ENCODE measurements at places on chromosomes 13 and 19.

DNA sequence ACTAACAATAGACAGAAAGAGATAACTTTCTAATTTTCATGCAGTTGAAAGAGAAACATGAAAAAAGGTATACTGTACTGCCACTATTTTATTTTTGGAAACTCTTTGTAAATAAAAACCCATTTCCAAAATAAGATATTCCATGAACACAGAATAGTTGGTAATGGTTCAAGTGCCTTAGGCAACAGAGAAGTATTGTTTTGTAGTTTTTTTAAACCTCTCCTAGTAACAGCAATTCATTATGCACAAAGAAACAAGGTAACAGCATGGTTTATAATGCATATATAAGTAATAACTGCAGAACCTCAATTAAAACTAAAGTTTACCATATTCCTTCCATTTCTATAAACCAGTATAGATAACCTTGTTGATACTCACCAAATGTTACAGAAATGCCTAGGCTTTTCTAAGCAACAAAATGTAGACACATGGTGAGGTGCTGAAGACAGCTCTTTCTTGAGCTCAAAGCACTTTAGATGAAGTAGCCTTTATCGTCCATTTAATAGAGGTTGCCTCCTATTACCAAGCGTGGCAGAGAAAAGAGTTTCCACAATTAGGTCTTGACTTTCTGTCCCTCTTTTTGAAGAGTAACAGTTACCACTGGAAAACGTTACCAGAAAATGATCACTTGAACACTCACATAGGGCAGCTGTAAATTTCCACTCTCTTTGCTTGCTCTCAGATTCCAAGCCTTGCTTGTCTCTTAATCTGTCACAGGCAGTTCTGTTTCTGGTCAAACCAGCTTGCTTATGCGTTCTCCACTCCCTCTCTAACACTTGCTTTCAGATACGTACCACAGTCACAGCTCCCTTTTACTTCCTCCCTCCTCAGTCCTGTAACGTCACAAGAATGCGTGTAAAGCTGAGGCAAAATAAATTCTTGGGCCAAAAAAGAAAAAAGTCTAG, 42.9 kb downstream of the CAB39L start:
- H3K27ac ChIP-seq = peak overlapping the region; percentile 52
- H3K36me3 ChIP-seq = peaks cover 19% of the 10 kb centered on the region
- no peaks in the 10 kb centered on the region for H3K27me3 ChIP-seq
- DNase-seq = peak; percentile 3

DNA sequence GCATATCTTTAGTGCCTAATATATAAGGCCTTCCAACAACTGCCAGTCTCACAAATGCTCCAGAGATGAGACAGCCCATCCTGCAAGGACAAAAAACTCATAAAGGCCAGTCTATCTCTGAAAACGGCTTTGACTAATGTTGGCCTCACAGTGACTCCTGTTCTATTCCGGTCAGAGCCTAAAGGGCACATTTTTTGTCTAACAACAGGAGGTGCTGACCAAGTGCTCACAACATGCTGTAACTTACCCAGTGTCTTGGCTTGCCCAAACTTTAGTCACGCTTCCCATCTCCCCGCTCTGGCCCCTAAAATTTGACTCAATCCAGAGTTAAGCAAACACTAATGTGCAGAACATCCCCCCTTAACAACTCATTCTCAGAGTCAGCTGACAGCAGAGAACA, 1411.2 kb upstream of the MIR17HG start:
- H3K4me3 ChIP-seq = no peak overlapping the region
- no peaks in the 10 kb centered on the region for H3K4me1 ChIP-seq
- H3K27me3 ChIP-seq = no peaks in the 10 kb centered on the region
- H3K27ac ChIP-seq = no peak overlapping the region
- DNase-seq = no peak

DNA sequence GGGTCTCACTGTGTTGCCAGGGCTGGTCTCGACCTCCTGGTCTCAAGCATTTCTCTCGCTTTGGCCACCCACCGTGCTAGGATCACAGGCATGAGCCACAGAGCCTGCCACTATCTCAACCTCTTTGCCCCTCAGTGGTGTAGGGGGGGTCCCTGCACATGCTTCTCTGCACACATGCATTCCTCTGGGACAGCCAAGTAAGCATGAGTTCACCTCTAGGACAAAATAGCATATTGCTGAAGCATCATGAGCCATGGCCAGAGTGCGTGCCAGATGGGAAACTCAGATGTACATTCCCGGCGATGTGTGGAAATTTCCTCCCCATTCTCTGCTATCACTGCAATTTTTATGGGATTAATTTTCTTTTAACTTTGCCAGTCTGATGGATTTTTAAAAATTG, 23.1 kb downstream of the CHAF1A start:
- H3K36me3 ChIP-seq = peaks cover 39% of the 10 kb centered on the region
- H3K4me1 ChIP-seq = peaks cover 2% of the 10 kb centered on the region
- H3K27ac ChIP-seq = no peak overlapping the region
- DNase-seq = no peak
- H3K27me3 ChIP-seq = no peaks in the 10 kb centered on the region
- H3K4me3 ChIP-seq = no peak overlapping the region

GRCh38 chr19:36198119-36198518, 16.3 kb downstream of the ZNF565 start:
- H3K27ac ChIP-seq = no peak overlapping the region
- no peak for DNase-seq
- H3K4me1 ChIP-seq = peaks cover 5% of the 10 kb centered on the region
- no peaks in the 10 kb centered on the region for H3K27me3 ChIP-seq
- H3K4me3 ChIP-seq = no peak overlapping the region
- H3K36me3 ChIP-seq = peaks cover 11% of the 10 kb centered on the region

GRCh38 chr13:111337741-111338140, 17.3 kb downstream of the TEX29 start:
- H3K36me3 ChIP-seq = peaks cover 53% of the 10 kb centered on the region
- H3K27ac ChIP-seq = no peak overlapping the region
- no peaks in the 10 kb centered on the region for H3K4me1 ChIP-seq
- no peaks in the 10 kb centered on the region for H3K27me3 ChIP-seq

- H3K27me3 ChIP-seq = no peaks in the 10 kb centered on the region
- H3K27ac ChIP-seq = peak overlapping the region; percentile 17
Measured at GRCh38 chr19:38707512-38708114, 36.7 kb downstream of the CAPN12 start.

DNA sequence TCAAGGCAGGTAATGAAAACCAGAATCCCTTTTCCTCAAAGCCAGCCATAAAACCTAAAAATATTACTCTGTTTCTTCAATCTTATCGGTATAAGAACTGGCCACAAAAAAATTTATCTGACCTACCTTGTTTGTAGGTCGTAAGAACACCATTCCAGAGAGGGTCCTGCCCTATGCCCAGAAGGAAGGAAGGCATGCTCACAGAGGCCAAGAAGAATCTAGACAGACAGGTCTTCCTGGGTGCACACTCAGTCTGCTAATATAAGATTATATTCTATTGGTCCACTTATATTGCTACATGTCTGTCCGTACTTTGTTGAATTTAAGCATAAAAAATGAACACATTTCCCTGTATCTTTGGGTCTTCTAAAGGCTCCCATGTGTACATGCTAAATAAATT, 2136.1 kb upstream of the PCDH20 start:
- H3K27me3 ChIP-seq = no peaks in the 10 kb centered on the region
- no peak overlapping the region for H3K4me3 ChIP-seq
- H3K27ac ChIP-seq = no peak overlapping the region

DNA sequence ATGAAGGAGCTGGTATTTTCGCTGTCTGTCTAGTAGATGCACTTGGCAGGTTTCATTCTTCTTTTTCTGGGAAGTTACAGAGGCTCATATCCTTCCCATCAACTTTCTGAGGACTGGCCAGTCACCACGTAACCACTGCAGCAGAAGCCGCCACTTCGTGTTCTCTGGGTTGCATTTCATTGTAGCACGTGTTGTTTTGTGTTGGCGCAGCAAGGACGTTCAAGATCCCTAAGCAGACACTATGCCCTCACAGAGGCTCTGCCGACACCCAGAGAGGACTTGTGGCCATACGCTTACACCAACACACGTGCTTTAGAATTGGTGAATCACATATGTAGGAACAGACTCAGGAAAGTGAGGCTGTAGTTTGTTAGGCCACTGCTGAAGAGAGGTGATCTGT, 42.2 kb upstream of the TEX29 start:
- H3K4me1 ChIP-seq = peaks cover 19% of the 10 kb centered on the region
- no peaks in the 10 kb centered on the region for H3K27me3 ChIP-seq
- H3K4me3 ChIP-seq = no peak overlapping the region
- no peak for DNase-seq
- H3K36me3 ChIP-seq = peaks cover 44% of the 10 kb centered on the region

- H3K36me3 ChIP-seq = no peaks in the 10 kb centered on the region
- peaks cover 21% of the 10 kb centered on the region for H3K27me3 ChIP-seq
- no peak overlapping the region for H3K27ac ChIP-seq
Measured at GRCh38 chr19:50645107-50645506, 4.1 kb upstream of the C19orf81 start.

DNA sequence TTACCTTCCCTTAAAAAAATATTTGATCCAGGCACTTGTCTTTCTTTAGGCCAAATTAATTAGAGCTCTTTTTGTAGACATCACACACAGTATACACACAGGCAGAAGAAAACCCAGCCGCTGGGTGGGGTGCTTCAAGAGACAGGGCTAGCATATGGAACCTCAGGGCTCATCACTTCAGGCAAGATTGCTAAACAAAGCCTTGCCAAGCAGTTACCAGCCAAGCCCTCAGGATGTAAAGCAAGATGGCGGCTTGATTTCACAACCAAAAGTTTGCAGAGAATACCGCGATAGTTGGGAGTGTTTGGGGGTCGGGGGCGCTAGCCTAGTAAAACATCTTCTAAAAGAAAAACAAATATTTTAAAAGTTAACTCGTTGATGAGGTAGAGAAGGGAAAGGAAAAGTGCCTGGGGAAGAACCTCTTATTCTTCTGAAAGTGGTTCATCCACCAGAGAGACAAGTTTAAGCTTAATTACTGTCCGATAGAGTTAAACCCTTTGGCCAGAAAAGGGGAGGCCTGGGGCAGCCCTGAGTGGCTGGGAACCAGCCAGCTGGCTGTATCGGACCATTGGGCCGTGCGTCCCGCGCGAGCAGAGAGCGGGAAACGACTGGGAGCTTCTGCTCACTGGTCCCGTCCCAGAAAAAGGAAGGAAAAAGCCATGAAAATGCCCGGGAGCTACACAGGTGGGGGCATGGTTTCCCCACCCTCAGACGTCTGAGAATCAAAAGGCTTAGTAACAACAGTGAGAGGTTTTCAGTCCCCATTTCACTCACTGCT, 254.9 kb upstream of the PCDH20 start:
- no peak for DNase-seq
- H3K27ac ChIP-seq = no peak overlapping the region
- H3K27me3 ChIP-seq = no peaks in the 10 kb centered on the region
- no peak overlapping the region for H3K4me3 ChIP-seq
- H3K4me1 ChIP-seq = no peaks in the 10 kb centered on the region

DNA sequence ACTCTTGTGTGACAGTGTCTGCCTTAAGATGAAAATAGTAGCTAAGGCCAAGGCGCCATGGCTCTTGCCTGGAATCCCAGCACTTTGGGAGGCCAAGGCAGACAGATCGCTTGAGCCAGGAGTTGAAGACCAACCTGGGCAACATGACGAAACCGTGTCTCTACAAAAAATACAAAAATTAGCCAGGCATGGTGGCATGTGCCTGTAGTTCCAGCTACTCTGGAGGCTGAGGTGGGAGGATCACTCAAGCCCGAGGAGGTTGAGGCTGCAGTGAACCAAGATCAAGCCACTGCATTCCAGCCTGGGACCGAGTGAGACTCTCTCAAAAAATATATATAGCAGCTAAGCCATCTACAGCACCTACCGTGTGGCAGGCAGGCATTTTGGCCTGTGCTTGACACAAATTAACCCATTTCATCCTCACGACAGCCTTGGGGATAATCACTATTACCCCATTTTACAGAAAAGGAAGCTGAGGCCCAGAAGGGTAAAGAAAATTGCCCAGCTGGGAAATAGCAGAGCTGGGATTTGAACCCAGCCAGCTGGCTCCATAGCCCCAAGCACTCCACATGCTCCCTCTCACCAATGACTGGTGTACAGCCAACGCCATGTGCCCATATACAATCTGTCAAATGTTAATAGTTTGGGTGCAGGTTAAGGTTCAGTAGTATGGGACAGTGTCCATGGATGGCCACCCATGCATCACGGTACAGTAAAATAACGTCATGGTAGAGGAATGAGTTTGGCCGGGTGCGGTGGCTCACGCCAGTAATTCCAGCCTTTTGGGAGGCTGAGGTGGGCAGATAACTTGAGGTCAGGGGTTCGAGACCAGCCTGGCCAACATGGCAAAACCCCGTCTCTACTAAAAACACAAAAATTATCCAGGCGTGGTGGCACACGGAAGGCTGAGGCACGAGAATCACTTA, 3.1 kb downstream of the SLC1A5 start:
- DNase-seq = no peak
- no peaks in the 10 kb centered on the region for H3K27me3 ChIP-seq
- peaks cover 67% of the 10 kb centered on the region for H3K4me1 ChIP-seq
- H3K4me3 ChIP-seq = peak overlapping the region; percentile 99

- H3K4me3 ChIP-seq = no peak overlapping the region
- H3K36me3 ChIP-seq = no peaks in the 10 kb centered on the region
- no peaks in the 10 kb centered on the region for H3K27me3 ChIP-seq
Measured at GRCh38 chr13:38872693-38873092, 117.9 kb downstream of the STOML3 start.

GRCh38 chr13:109157275-109157674, 527.9 kb downstream of the MYO16 start:
- H3K27me3 ChIP-seq = peaks cover 41% of the 10 kb centered on the region
- no peak overlapping the region for H3K4me3 ChIP-seq
- H3K4me1 ChIP-seq = peaks cover 26% of the 10 kb centered on the region

- H3K27ac ChIP-seq = no peak overlapping the region
- DNase-seq = no peak
- H3K4me3 ChIP-seq = no peak overlapping the region
- H3K4me1 ChIP-seq = peaks cover 12% of the 10 kb centered on the region
- no peaks in the 10 kb centered on the region for H3K27me3 ChIP-seq
- peaks cover 3% of the 10 kb centered on the region for H3K36me3 ChIP-seq
Measured at GRCh38 chr13:113032291-113032690, 63.3 kb downstream of the MCF2L start.

- no peak overlapping the region for H3K4me3 ChIP-seq
- no peaks in the 10 kb centered on the region for H3K36me3 ChIP-seq
- peaks cover 2% of the 10 kb centered on the region for H3K4me1 ChIP-seq
- no peak for DNase-seq
- H3K27me3 ChIP-seq = peaks cover 9% of the 10 kb centered on the region
Measured at GRCh38 chr13:98741741-98742435, 10.6 kb downstream of the SLC15A1 start.

- H3K27ac ChIP-seq = peak within 1 kb of the TSS; percentile 76
- DNase-seq = no peak
- H3K27me3 ChIP-seq = no peaks in the 10 kb centered on the region
- H3K36me3 ChIP-seq = no peaks in the 10 kb centered on the region
Measured at GRCh38 chr19:2282062-2282861, at the start of gene PEAK3. Gene PEAK3 (minus strand): TSS chr19:2282175. CDS start chr19:2280931, 1,244 bp downstream.

DNA sequence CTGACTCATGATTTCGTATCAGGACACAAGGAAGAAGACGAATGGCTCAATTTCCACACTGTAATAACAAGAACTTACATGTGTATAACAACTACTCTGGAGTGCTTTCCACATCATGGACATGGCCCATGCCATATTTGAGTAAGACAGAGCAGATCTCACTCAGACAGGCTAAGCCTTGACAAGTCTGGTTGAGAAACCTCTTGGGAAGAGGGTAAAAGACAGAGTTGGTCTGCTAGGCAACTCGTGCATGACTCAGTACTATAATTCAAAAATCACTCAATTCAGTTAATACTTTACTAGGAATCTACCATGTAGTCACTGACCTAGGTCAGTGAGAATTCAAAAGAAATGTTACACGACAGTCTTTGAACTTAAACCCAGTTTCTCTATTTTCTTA, 5.7 kb upstream of the THSD1 start:
- H3K27ac ChIP-seq = peak overlapping the region; percentile 59
- peaks cover 3% of the 10 kb centered on the region for H3K4me1 ChIP-seq
- peaks cover 12% of the 10 kb centered on the region for H3K36me3 ChIP-seq
- H3K27me3 ChIP-seq = no peaks in the 10 kb centered on the region
- no peak for DNase-seq
- no peak overlapping the region for H3K4me3 ChIP-seq

Data from stimulated activated naive B cell treated with anti-CD40 and anti-IgM and Interleukin-4, amounts not matched to agents 10 μg/mL and 1 μg/mL and 100 μg/mL, for 72 hours (primary cell).